ENCODE measurements at places on chromosomes 2 and 18.
A peak's percentile ranks its signal among the peaks of the same experiment; 100 is the strongest.

DNA sequence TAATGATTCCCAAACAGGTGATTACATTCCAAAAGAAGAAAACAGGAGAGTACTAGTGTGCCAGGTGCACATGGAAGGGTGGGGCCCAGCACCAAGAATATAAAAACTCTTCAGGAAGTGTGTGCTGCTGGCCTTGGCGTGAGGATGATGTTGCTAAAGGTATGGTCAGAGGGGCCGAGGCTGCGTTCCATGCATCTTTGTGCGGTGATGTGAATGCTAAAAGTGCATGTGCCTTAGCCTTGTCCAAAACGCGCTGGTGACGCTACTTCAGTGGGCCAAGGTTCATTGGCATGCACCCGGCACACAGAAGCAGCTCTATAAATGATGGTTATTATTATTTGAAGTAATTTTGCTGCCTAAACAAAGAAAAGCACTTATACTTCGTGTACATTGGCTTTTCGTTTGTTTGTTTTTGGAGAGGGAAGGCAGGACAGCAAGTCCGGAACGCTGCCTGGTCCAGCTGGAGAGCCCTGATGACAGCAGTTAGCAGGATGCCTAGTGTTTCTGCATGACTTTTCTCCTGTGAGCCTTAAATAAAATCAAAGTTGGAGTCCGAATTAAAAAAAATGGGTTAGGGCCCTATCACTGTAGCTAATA is 2.9 kb downstream of the ALKAL2 start:
- no peak for DNase-seq

DNA sequence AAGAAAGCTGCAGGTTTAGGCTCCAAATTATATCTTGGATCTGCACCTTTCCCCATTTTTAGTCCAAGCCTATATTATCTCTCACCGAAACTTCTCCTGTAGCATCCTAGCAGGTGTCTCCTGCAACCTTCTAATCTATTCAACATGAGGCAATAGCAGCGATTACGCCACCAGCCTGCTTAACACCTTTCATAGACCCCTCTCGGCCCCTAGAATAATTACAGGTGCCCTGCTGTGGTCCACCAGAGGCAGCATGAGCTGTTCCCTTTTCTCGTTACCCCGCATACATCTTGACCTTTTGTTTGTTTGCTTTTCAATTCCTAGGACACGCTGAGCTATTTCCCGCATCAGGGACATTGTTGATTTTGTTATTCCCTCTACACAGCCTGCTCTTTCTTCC is 361.9 kb downstream of the CYRIA start:
- no peak for DNase-seq

DNA sequence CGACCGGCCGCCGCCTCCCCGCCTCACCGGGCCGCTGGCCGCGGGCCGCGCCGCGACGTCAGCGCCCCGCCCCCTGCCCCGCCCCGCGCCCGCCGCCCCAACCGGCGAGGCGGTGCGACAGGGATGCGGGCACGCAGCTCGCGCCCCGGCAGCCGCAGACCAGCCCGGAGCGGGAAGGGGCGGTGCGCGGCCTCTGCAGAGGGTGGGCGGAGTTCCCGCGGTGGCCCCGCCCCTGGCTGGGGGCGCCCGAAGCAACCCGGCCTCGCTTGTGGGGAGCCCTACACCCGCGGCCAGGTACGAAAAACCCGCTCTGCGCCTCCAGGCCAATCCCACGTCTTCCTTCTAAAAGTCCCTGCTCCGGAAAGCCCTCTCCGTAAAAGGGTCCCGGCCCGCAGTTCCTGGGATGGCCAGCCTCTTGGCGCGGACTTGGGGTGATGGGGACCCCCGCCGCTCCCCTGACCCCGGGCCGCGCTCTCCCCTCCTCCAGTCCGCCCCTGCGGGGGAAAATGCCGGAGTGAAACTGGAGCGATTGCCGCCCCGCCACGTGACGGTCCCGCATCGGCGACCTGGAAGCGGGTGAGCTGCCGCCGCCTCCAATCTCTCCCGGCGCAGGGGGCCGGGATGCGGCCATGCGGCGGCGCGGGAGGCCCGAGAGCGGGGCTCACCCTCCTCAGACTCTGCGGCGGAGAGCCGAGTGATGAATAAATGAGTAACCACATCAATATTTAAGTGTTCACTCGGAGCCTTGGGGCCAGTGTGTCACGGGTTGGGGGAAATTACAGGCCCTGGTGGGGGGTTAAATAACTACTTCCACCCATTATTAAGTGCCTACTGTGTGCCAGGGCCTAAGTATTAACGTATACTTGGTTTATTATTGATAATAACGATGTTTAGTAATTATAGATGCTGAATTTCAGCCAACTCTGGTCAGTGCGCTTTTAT is at the start of gene RAB11FIP5:
RAB11FIP5 (minus strand) TSS at position 36 of the 942 bp plus-strand sequence. CDS start 171 bp downstream, outside the sequence.
- peak; percentile 64 for DNase-seq

GRCh38 chr2:1976112-1976511 is 231.8 kb upstream of the PXDN start:
- DNase-seq: no peak

GRCh38 chr2:124625561-124625960 is 600.5 kb downstream of the CNTNAP5 start:
- DNase-seq: no peak

DNA sequence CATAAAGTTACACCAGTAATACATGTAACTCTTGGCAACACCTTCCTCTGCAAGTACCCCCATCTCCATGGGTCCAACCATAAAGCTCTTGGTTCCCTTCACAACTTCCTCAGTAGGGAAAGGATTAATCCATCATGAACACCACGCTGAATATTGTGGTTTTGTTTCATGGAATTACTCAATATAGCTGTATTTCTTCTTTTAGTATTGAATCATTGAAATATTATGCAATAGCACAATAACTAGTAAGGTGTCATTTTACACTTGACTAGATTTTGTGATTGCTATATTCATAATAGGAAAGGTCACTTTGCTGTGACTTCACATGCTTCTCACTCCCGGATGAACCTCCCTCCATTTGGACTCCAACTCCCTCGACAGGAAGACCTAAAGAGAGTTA is 29.7 kb upstream of the PID1 start:
- no peak for DNase-seq
